ENCODE measurements at places on chromosomes 13 and 19.

GRCh38 chr13:36417331-36417730 is 15.0 kb upstream of the CCNA1 start:
- DNase-seq = no peak

GRCh38 chr19:42028304-42029216 is 34.5 kb upstream of the ATP1A3 start:
- DNase-seq = no peak

DNA sequence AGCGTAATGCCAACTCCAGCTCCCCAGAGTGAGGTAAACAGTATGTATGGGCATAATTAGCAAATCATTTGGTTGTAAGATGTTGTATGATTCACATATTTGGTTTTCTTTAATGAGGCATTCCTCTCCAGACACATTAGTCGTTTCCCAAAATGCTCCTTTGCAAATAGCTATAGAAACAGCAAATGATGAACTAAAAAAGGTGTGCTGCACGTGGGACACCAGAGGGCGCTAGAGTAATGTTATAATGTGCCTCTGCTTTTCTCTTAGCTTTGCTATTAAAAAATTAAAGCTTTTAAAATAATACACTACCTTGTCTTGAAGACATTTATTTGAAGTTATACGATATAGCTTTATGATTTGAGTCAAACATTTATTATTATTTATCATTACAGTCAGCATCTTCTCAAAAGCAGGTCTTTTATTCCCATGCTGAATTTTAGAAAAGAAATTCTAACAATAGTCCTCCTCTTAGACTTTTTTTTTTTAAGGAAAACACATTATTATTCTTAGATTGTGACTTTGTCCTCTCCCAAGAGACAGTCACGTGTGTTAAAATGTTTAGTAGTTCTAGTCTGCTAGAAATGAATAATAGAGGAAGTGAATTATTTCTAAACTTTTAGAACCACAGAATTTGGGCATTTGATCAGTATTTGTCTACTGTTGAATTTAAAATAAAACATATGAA is 121.6 kb upstream of the FRY start:
- no peak for DNase-seq

DNA sequence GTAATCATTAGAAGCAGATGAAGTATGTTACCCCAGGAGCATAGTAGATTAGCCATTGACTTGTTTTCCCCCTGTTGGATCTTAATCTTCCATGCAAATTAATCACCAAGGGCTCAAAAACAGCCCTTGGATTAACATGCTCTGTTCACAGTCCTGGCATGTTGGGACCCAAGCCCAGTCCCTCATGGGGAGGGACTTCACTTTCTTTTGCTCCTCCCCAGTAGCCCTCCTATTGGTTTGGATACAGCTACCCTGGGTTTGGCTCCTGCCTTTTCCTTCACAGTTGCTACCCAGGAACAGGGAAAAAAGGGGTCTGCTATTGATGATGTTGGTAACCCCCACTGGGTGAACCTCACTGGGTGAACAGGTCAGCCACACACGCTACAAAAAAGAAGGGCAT is 16.9 kb upstream of the PARP4 start:
- no peak for DNase-seq

DNA sequence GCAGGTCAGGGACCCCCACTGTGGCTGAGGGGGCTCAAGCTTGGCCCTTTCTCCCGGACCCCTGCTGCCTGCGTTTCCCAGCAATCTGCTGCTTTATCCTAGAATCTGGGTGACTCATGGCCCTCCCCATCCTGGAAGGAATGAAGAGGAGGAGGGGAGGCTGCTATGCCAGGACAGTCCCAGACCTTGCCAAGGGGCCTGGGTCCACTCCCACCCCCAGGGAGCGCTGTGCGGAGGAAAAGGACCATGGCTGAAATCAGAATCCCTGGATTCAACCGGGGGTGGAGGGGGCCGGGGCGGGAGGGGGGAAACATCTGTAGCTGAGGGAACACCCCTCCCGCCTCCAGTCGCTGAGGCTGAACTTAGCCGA is 20.5 kb downstream of the ZNF114 start:
- DNase-seq = no peak

DNA sequence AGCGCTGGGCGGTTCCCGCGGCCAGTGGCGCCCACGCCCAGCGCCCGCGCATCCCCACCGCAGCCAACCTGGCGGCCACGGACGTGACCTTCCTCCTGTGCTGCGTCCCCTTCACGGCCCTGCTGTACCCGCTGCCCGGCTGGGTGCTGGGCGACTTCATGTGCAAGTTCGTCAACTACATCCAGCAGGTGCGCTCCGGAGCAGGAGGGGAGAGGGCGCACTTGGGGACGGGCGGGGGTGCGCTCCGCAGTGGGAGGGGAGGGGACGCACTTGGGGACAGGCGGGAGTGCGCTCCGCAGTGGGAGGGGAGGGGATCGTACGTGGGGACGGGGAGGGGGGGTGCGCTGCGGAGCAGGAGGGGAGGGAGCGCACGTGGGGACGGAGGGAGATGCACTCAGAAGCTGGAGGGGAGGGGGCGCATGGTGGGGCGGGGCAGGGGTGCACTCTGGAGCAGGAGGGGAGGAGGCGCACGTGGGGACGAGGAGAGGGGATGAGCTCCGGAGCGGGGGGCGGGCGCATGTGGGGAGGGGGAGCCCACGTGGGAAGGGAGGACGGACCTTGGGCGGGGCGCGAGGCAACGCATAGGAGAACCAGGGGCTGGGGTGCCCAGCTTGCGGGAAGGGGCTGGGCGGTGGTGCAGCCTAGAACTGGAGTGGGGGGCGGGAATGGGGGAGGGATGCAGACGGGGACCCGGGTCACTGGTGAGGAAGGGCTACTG is 1.5 kb downstream of the KISS1R start:
- no peak for DNase-seq

GRCh38 chr13:57558051-57558467 is 73.5 kb upstream of the PCDH17 start:
- no peak for DNase-seq

DNA sequence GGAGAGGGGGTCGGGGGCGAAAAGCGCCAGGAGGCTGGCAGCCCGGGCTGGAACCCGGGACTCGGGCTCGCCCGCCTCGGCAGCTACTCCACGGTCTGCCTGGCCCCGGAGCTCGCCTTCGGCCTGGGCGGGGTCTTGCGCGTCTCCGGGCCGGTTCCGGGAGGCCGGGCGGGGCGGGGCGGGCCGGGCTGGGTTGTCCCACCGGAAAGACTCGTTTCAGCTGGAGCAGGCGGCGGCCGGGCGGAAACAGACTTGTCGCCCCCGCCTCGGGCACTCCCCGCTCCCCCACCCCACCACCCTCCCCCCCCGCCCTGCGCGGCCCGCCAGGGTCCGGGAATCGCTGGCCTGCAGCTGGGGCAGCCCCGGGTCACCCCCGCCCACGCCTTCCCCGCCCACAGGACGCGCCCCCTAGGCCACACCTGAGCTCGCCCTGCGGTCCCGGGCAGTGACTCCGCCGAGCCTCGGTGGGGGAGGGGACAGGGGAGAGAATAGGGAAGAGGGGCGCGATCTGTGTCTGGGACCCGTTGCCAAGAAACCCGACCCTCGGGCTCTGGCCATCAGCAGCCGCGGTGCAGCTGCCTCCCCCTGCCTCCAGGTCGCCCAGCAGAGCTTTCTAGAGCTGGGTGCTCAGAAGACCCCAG is 109.4 kb downstream of the KCTD15 start:
- DNase-seq = no peak

GRCh38 chr19:31347354-31347753 is 1.9 kb downstream of the TSHZ3 start:
- no peak for DNase-seq

GRCh38 chr19:496986-497385 is 700 bp downstream of the MADCAM1 start:
- no peak for DNase-seq

DNA sequence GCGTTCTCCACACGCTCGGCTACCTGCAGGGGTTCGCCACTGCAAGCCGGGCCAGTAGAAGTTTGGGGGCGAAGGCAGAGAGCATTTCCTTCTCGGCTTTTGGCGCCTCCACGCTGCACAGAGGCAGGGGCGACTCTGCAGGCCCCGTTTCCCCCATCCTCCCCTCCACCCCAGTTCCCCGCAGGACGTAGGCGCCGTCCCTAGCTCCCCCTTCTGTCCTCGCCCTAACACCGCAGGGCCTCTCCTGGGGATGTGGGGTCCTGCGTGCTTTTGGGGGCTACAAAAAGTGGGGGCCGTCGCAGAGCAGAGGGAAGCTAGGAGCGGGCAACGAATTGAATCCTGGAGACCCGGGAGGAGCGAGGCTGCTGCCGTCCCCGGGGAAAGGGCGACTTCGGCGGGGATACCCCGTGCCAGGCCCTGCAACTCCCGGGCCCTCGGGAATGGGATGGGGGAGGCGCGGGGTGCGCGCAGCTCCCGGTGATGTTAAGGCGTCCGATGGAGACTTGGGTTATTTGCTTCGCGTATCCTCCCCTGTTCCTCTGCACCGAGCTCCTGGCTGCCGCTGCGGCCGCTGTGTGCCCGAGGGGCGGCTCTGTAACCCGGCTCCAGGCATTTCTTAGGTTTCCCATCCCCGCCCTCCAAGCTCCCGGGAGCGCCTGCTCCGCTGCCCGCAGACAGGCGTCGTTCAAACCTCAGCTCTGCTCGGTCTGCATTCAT is 255.9 kb upstream of the SOX21 start:
- no peak for DNase-seq

DNA sequence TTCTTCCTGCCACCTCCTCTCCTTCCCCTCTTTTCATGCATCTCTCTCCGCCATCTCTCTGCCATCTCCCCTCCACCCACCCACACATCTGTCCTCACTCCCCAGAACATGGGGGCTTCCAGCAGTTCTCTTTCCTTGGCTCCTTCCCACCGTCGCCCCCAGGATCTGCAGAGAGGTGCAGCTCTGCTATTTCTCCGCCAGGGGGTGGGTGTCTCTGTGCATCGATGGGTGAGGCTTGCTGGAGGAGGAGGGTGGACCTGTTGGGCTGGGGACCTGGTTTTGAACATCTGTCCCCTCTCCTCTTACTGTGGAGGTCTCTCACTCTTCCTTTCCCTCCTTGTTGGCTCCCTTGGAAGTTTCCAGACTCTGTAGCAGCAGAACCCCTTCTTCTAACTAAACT is 51.7 kb downstream of the MYH14 start:
- DNase-seq = no peak

DNA sequence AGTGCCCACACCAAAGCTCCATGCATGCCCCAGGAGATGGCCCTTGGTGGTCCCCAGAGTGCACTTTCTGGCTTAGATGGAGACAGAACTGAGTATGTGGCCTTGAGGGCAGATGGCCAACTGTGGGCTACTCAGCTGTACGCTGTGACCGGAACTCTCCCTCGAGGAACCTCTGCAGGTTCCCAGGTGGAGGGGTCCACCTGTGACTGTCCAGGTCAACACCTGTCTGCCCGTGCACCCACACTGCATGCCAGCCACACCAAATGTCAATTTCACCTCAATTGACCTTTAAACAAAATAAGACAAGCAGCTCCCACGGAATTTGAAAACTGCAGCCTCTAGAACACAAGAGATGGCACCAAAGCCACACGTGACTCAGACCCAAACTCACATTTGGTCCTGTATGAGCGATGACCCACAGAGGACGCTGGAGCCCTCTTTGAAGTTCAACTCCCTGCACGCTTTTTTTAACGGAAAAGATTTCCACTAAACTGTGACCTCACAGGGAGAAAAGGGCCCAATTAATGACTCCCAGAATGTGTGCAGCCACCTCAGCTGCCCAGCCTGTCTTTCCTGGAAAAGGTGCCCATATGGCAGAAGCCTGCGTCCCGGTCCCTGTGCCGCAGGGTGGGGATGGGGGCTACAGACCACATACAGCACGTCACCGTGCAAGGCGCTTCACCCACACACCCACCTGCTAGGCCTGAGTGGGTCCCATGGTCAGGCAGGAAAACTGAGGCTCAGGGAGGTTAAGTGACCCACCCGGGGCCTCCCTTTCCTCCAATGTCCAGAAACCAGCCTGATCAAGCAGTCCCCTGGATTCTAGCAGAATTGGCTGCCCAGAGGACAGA is 47.7 kb downstream of the KLF2 start:
- DNase-seq = no peak

DNA sequence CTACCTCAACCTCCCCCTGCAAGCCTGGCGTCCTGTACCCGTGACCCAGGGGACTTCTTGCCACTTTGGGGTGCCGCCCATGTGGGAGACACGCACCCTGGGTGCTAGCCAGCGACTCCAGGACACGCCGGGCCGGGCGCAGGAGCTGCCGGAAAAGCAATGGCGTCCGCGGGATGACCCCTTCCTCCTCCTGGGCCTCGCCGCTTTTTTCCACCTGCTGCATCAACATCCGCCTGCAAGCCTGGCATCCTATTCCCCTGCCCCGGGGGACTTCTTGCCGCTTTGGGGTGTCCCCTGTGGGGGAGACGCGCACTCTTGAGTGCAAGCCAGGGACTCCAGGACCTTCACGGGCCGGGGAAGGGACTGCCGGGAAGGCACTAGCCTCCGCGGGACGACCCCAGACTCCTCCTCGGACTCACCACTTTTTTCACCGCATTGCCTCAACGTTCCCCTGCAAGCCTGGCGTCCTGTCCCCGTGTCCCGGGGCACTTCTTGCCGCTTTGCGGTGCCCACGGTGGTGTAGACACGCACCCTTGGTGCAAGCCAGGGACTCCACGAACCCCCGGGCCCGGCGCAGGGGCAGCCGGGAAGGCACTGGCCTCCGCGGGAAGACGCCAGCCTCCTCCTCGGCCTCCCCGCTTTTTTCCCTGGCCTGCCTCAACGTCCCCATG is 237.8 kb downstream of the TUBA3C start:
- DNase-seq = no peak

DNA sequence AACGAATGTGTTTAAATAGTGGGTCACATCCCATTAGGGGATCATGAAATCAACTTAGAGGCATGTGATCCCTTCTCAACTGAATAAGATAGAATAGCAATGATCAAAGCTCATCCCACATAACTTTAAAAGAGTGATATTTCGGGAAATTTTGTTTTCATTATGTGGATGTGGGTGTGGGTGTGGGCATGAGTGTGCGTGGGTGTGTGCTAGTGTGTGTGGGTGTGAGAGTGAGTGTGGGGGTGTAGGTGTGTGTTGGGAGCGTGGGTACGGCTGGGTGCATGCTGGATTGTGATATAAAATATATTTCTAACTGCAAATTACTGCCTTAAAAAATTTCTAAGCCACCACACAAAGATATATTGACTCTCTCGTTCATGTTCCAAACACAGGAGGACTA is 15.9 kb downstream of the RXFP2 start:
- no peak for DNase-seq

GRCh38 chr13:96940961-96941360 is 53.3 kb downstream of the OXGR1 start:
- DNase-seq = no peak

GRCh38 chr13:72952529-72953141 is 106.2 kb upstream of the KLF5 start:
- no peak for DNase-seq

GRCh38 chr13:101569807-101570206 is 117.3 kb downstream of the ITGBL1 start:
- DNase-seq = no peak

GRCh38 chr19:1868971-1869370 is 5.6 kb upstream of the KLF16 start:
- no peak for DNase-seq

- DNase-seq = no peak
These were observed 154.4 kb downstream of the GGACT start for GRCh38 chr13:100434010-100434763.

DNA sequence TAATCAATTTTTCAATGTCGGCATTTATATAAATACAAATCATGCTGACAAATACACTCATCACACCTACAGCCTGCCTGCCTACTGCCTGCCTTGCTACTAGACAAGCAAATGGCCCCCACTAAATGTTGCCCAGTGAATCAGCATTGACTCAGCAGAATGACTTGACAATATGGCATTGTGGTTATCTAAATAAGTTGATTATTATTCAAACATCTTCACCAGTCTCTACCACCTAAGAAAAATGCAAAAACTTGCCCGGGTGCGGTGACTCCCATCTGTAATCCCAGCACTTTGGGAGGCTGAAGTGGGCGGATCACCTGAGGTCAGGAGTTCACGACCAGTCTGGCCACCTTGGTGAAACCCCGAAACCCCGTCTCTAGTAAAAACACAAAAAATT is 296.1 kb downstream of the PCDH9 start:
- no peak for DNase-seq

All from NCI-H774 (cell line).